Skeletal muscle cell (primary cell): ENCODE measurements at places on chromosomes 12 and 14.

GRCh38 chr12:91702843-91703425, 442.7 kb downstream of the BTG1 start:
- DNase-seq = no peak

DNA sequence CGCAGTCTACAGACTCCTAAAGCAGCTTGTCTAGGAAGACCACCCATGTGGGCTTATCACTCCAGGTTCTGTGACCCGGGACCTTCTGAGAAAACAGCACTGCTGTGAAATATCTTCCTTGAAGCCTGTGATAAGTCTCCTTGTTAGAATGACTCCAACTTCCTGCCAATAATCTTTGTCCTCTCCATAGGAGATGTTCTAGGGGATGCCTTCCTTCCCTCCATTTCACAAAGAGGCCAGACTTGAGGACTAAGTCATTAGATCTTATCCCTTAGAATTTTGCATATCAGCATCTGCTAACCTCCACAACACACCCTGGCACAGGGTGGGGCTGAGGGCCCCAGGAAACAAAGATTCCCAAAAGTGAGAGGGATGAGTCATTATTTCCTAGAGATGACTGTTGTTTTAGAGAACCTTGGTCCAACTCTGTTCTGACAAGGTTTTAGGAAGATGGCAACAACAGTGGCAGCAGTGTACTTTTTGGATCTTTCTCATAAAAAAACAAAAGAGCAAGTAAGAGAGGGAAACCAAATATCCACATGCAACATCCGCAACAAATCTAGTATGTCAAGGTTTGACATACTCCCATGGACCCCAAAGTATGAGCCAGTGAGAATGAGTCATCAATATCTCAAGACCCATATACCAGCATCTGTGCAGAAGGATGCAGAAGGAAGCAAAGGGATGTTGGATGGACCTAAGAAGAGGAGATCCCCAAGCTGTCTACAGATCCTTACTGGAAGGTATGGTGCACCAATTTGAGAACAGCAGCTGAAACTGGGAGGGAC, 6.0 kb downstream of the LTB4R start:
- no peak for DNase-seq

- DNase-seq = no peak
Measured at GRCh38 chr14:72562300-72562699, 331.6 kb downstream of the DPF3 start.

DNA sequence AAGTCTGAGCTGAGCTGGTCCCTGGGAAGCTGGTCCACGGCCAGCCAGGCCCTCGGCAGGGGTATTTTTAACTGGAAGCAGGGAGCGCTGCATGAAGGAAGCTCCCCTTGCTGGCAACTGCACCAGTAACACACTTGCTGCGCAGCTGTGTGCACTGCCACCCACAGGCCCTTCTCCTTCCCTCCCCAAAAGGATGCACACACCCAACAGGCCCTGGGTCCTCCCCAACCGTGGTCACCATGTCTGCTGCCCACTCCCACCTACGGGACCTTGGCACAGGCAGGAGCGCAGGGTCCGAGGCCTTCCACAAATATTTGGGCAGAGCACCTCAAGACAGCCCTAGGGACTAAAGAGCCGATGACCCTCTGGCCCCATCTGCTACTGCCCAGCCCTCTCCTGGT, 157.0 kb upstream of the PRMT8 start:
- no peak for DNase-seq
